ENCODE measurements at places on chromosomes 2 and 18.
A peak's percentile ranks its signal among the peaks of the same experiment; 100 is the strongest.

GRCh38 chr2:191266201-191266600 is 21.0 kb downstream of the MYO1B start:
- DNase-seq: no peak

DNA sequence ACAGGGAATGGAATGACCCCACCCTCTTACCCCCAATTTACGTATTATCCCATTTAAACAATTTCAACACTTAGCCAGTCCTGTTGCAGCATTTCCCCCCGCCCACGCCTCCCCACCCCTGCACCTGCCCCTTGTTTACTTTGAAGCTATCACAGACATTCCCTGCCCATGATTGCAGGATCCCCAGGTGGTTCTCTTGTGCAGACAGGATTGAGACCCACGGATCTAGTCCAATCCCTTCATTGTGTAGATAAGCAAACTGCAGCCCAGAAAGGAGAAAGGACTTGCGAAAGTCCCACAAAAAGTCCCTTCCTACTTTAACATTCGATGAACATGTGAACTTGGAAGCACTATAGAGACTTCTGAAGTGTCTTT is 38.9 kb downstream of the TMEM17 start:
- DNase-seq: no peak

DNA sequence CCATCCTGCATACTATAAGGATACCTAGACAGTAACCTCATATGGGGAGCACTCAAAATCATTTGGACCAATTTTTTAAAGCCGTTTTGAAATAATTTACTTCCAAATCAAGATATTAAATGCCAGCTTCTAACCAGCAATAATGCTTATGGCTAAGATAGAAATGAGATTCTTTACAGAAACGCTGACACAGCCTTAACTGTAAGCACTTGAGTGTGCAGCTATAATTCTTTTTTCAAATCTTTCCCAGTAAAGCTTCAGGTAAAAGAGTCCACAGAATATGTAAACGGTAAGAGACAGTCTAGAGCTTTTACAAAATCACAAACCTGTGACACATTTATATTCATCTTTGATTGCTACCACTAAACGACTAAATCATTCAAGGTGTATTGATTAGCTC is 4.5 kb downstream of the NXPH2 start:
- no peak for DNase-seq

- DNase-seq: no peak
These were observed 56.9 kb downstream of the ASB1 start for GRCh38 chr2:238483656-238484055.

GRCh38 chr2:54668711-54669110 is 54.8 kb upstream of the EML6 start:
- no peak for DNase-seq

- DNase-seq: no peak
These were observed 140.4 kb downstream of the CDH2 start for GRCh38 chr18:28036488-28036887.

DNA sequence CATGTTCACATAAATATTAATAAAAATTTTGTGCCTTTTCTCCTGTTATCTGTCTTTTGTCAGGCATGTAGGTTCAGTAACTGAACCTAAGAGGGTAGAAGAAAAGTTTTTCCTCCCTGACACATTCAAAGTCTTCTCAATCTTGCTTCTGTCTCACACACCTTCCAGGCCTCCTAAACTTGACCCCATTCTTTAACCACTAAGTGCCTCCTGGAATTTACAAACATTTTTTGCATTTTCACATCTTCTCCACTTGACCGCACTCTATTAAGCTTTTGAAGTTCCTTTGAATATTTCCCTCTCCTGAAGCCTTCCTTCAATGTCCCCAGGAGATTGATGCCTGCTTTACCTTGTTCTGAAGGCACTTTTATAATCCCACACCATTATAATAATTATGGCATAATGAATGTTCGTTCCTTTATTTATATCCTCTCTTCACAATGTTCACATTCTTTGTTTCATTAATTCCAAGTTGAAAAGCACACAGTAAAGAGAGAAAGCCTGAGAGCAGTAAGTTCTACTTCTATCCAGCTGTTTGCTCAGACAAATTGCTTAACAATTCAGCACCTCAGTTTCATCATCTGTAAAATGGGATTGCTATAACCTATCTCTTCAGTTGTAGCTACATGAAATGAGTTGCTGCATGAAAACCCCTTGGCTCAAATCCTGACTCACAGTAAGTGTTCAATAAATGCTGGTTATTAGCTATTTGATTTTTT is 184.8 kb upstream of the KLHL29 start:
- no peak for DNase-seq

DNA sequence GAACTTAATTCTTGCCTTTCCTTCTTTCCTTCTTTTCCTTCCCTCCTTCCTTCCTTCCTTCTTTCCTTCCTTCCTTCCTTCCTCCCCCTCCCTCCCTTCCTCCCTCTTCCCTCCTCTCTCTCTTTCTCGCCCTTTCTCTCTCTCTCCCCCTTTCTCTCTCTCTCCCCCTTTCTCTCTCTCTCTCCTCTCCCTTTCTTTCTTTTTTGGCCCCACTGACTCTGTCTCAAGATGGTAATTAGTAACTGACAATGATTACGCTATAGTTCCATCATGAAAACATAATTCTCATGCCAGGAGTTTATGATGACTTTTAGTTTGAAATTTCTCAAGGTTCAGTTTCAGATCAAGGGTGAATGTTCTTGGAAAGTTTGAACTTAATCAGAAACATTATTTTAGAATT is 14.8 kb upstream of the CTLA4 start:
- no peak for DNase-seq

DNA sequence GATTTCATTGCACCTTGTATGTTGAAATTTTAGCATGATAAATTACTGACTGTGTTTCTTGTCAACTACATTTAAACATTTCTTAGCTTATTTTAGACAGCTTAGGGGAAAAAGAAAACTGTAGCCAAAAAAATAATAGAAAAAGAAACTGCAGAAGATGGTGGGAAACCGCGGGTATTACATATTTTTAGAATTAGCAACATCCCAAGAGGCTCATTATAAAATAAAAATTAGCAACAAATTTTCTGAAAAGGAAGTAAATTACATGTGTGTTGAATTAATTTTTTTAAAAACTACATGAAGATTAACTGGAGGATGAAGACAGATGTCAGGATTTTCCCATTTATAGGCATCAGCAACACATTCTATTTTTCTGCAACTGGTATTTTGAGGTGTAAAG is 4.3 kb downstream of the PELI1 start:
- no peak for DNase-seq

DNA sequence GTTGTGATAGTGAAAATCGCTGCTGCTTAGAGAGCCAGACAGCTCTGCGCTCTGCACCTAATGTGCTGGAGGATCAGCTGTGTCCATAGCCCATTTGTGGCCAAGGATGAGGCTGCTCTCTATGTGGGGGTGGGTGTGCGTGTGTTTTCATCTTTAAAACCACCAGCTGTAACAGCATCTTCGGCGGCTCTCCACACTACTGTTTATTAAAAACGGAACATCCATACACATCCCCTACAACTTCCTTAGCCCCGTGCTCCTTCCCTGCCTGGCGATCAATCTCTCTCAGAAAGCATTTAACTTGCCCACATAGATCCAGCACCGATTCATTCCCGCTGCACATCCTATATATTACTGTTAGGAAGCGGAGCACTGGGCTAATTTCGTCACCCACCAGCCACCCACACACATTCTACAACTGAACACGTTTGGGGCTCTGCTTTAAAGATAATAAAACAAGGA is 1.6 kb downstream of the CELF4 start:
- no peak for DNase-seq

- DNase-seq: peak; percentile 40
These were observed 109.1 kb downstream of the SMAD7 start for GRCh38 chr18:48841381-48842258.
